Renal pelvis (tissue), 12 donors: ENCODE measurements at places on chromosomes 2 and 18. TPM values are rescaled to one million over a fixed set of nuclear protein-coding genes. Genes with fewer than 3 reads are reported as not detected.

- no peak for DNase-seq
Observed at GRCh38 chr2:237012577-237013267, 73.0 kb upstream of the COPS8 start.

- DNase-seq = no peak
Observed at GRCh38 chr2:144320491-144320890, 199.4 kb downstream of the ZEB2 start.

GRCh38 chr2:60485055-60485454, 68.4 kb downstream of the BCL11A start:
- DNase-seq = no peak

Gene SCG2
- polyA plus RNA-seq = 0.82 TPM

Gene CCDC102B
- 6.2 TPM for polyA plus RNA-seq

Gene XRCC5
- polyA plus RNA-seq = 299 TPM

DNA sequence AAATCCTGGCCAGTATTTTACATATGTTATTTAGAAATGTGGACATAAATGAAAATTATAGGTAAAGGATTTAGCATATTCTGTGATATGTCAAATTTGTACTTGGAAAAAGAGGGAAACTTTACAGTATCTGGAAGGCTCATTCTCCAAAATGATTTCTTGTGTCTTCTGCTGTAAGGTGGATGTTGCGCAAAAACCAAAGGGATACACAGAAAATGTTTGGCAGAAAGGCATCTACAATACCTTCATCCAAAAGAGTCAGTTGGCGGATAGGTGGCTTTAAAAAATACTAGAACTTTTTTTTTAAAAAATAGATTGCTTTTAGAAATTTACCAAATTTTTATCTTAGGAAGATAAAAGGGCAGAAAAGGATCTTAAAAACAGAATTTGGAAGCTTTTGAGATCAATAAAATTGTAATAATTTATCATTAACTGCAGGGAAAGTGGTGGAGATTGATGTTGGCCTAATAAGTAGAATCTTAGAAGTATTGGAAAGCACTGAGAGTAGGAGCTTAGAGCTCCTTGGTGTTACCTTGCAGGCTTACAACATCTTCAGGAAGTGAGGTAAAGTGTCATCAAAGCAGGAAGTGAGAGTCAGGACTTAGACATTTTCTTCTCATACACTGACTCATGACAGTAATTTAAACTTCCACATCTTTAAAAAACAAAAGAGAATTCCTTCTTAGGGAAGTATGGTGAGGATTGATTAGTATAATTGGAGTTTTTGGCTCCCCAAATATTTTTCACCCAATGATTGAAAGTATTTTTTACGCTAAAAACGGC, 2.1 kb downstream of the NABP1 start:
- no peak for DNase-seq

Gene CNDP1
- polyA plus RNA-seq = 2.0 TPM

DNA sequence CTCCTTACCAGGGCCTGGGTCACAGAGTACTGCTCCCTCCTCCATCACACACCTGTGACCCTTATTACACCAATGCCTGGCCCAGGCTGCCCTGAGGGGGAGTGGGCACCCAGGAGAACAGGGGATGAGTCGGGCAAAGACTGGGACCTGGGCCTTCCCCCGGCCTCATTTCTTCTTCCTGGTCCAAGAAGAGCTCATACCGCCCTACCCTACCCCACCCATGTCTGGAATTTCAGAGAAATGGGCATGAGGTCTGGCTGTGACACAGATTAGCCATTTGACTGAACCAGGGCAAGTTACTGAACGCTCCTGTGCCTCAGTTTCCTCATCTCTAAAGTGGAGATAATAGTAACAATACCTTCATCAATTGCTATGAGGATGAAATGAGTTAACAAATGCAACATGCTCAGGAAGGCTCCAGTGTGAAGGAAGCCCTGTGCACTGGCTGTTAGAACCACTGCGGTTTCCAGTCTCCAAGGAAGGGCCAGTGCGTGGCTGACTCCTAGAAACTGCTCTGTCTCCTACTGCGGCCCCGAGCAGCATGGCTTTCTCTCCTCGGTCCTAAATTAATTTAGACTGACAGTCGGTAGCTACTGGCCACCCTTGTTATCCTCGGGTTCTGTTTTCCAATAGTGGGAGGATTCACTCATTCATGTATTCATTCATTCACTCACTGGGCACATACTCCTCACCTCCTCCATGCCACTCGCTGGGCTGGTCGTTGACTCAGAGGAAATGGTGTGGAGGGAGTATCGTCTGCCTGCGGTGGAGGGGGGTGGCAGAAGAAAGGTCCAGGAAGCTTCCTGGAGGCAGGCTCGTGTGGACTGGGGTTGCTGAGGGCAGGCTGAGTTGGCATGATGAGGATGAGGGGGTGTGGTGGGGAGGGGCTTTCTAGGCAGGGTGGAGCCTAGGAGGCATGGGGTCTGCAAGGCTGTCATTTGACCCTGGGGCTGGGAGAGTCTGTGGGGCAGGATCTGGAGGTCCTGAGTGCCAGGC, 175.6 kb downstream of the GLI2 start:
- no peak for DNase-seq

DNA sequence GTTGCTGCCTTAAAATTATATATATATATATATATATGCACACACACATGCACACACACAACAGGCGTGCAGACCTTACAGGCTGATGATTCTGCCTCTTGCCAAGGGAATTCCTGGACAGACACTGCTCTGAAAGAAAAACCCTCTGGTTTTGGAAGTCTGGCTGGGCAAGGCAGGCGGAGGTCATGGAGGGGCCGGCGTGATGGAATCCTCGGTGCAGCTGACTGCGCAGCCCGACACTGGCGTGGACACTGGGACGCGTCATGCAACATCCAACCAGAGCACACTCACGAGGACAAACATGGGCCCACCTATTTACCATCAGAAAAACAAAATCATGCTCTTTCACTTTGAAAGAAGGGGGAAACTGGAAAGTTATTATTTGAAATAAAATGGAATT, 235.3 kb downstream of the ZNF516 start:
- DNase-seq = no peak

GRCh38 chr2:111191877-111192276, 71.2 kb downstream of the BCL2L11 start:
- DNase-seq = no peak

Gene TACR1
- 2.1 TPM for polyA plus RNA-seq
